ENCODE measurements at places on chromosomes 6 and 20. TPM values are rescaled to one million over a fixed set of nuclear protein-coding genes. Genes with fewer than 3 reads are reported as not detected.

DNA sequence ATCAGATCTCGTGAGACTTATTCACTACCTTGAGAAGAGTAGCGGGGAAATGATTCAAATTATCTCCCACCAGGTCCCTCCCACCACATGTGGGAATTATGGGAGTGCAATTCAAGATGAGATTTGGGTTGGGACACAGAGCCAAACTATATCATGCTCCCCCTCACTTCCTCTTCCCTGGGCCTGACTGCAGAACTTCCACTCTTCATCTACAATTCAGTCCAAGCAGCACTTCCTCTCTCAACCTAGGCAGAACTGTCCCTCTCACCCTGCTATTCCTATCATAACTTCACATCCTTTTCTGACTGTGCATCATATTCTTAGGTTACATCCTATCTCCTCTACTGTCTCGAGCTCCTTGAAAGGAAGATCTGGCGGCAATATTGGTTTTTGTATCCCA, 184.0 kb upstream of the HDDC2 start:
- DNase-seq = no peak

GRCh38 chr6:142332393-142333098, 30.7 kb downstream of the ADGRG6 start:
- no peak for DNase-seq

Gene BPIFB2
- not detected for total RNA-seq

- DNase-seq = peak; percentile 66
Measured at GRCh38 chr6:11779329-11780096, 910 bp upstream of the ADTRP start.

- DNase-seq = no peak
Measured at GRCh38 chr6:168915242-168915641, 338.4 kb downstream of the THBS2 start.

DNA sequence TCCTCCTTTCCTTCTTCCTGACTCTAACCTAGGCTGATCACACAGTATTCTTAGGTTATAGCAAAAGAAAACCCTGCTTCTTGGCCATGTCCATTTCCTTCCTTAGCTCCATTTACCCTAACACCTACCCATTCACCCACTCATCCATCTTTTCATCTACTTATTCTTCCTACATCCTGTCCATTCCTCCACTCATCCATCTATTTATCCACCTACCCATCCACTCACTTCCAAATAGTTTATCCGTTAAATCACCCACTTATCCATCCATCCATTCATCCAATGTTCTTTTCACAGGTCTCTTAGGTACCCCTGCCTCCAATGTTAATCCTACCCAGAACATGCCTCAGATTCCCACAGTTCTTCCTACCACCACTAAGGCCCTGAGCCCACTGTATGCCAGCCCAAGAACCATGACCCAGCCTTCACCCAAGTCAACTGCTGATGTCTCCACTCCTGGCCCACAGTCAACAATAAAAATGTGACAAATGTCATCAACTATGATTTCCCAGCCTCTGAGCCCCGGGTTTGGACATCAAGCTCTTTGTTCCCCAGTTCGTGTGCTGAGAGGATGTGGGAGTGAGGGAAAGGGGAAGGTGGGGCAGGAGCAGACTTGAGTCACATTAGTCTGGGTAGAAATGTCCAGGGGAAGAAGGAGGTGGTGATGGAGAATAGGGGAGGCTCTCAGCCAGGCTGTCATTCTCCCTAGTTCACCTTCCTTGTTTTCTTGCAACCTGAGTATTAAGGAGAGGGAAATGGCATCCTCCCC, 24.4 kb downstream of the TREML4 start:
- no peak for DNase-seq

Gene C20orf204
- 2.8 TPM for total RNA-seq

DNA sequence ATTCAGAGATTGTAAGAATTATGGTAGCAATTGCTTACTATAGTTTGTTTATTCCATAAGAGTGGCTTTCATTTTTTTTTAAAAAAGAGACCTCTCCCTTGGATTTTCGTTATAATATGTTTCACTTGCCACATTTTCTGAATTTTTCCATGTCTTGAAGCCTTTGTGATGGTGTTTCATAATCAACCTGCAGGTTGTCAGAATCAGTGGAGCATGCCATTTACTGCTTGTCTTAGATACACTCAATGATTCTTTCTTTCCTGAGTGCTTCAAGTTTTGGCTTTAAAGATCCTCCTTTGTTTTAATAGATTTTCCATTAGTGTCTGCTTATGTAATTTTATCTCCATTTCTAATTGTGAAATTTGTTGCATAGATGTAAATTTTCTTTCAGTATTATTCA, 31.2 kb downstream of the KCNQ5 start:
- no peak for DNase-seq

- DNase-seq = no peak
Measured at GRCh38 chr6:81744131-81744530, 8.3 kb downstream of the TENT5A start.

DNA sequence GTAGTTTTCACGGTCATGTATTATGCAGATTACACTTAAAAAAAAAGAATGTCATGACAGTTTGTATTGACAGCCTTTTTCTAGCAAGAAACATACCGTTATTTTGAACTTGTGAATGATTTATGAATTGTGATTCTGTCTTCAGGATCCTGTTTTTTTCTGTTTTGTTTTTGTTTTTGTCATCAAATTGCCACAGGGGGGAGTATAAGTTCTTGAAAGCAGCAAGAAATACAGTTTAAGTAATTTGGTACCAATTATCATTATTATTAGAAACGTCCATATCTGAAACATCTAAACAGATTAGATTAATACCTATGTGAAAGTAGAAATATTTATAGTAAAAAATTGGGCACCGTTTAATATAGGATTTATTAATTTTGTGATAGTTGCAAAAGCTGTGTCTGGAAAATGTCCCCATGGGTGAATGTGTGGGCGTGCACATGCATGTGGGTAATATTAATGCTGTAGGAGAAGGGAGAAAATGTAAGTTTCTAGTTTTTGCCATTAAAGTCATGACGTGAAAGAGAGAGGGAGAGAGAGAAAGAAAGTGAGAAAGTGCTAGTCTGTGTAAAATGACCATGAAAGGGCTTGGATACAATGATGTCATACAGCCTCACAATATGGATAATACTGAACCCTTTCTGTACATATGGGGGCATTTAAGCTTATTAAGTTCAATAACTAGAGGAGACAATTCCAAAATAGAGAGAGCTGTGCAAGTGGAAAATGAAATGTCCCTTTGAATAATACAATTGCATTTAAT, 9.4 kb upstream of the CCN2 start:
- DNase-seq = no peak

- no peak for DNase-seq
Measured at GRCh38 chr20:22925613-22925983, 109.5 kb upstream of the SSTR4 start.

DNA sequence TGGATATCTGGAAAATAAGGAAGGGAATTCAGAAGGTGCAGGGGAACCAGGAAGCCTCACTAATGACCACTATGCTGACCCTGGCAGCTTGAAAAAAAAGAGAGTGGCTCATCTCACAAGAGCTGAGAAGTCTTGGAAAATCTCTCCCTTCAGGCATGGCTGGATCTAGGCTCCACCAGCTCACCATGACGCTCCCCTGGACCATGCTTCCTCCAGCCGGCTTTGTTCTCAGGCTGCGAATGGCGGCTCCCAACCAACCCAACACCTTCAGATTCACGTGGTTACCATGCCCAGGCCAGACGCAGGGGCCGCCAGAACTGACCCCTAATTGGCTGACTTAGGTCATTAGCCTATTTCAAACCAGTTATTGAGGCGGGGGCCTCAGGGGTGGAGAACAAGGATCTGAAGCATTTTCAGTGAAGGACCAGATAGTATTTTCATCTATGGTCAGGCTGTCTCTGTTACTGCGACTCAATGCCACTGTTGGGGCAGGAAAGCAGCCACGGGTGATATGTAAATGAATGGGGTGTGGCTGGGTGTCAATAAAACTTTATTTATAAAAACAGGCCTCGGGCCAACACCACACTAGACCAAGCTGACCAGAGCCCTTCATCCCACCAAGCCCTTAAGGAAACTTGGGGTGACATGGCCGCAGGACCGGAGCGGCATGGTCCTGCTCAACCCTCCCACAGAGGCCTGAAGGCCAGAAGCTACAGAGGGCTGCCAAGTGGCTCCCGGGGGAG, 159.7 kb downstream of the TAF4 start:
- no peak for DNase-seq

GRCh38 chr6:3157131-3157933, at the start of gene TUBB2A:
TUBB2A (minus strand) TSS chr6:3157544; CDS start chr6:3157463, 81 bp downstream.
- DNase-seq = peak; percentile 92

DNA sequence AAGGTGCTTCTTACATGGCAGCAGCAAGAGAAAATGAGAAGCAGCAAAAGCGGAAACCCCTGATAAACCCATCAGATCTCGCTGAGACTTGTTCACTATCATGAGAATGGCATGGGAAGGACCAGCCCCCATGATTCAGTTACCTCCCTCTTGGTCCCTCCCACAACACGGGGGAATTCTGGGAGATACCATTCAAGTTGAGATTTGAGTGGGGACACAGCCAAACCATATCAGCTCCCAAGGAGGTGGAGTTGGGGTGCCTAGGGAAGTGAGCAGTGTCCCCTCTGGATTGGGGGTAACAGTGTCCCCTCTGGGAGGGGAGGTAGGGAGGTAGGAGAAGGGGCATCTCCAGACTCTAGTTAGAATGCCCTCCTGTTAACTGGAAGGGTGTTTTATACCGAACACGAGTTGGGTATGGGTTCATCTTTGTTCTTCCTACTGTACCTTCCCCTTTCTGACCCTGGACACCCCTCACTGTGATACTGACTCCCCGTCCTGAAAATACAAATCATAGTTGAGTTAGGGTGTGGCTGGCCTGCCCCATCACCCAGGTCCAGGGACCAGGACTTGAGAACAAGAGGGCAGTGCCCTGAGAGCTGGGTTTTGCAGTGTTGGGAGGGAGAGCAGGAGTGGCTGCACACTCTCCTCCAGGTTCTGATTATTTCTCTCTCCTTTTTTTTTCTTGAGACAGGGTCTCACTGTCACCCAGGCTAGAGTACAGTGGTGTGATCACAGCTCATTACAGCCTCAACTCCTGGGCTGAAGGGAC, 62.0 kb downstream of the EFCAB8 start:
- no peak for DNase-seq

- peak; percentile 38 for DNase-seq
Measured at GRCh38 chr6:55578537-55579363, at the start of gene HMGCLL1. HMGCLL1 (minus strand) TSS chr6:55579192; CDS start chr6:55579055, 137 bp downstream.

Gene ATP6V1G2
- total RNA-seq = 1.3 TPM

- DNase-seq = no peak
Measured at GRCh38 chr6:40331545-40331944, 255.6 kb downstream of the LRFN2 start.

Gene CYP24A1
- total RNA-seq = not detected

DNA sequence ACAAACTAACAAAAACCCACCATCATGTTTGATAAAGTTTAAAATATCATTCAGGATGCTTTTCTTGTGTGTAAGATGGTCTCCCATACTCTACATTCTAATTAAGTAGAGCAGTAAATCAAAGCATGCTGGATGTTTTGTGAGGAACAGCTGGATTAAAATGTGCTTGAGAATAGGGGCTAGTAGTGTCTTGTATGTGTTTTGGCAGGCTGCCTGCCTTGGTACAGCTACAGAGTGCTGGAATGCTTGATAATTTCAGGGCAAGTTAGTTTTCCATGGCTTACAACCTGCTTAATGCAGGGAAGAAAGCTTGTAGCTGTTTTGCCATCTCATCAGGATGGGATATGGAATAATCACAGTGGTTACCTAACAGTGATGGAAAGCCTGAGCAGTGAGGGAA, 636.6 kb upstream of the MMS22L start:
- no peak for DNase-seq

Gene TUBB1
- total RNA-seq = 2.1 TPM

- DNase-seq = no peak
Measured at GRCh38 chr6:51800603-51801002, 286.8 kb downstream of the PKHD1 start.

DNA sequence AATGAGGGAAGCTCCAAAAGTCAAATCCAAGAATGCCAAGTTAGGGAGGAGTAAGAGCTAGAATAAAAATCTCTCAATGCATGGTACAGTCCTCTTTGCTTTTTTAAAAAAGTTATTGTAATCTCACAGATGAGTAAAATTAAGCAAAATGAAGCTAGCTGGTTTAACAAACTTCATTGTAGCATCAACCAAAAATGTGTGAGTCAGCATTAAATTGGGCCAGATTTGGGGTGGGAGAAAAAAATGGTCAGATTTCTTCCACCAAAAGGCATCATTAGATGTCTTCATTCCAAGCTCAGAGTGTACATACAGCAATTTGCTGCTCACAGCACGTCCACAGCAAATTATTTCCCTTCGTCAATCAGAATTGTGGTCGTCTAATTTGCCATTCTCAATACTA, 441.5 kb upstream of the FLRT3 start:
- no peak for DNase-seq

- no peak for DNase-seq
Measured at GRCh38 chr6:22057962-22058361, 238.9 kb downstream of the PRL start.

All from aorta (tissue), 5 donors.